ENCODE measurements at places on chromosomes 5 and 9.

- peak; percentile 32 for DNase-seq
Observed at GRCh38 chr5:116038817-116039216, 6.5 kb downstream of the ARL14EPL start.

DNA sequence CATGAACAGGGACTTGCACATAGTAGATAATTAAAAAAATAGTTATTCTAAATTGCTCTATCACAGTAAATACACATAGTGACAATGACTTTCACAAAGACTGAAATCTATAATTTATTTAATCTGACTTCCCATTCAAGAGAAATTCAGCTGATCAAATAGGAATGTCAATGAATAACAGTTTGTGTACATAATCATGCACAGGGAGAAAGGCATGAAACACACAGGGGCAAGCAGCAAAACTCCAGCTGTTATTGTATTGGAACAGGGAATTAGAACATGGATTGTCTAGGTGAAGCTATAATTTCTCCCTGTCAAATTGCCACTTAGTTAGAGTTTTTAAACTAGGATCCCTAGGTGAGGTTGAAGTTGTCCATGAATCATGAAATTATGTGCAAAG, 99.9 kb downstream of the HCN1 start:
- DNase-seq = no peak

- no peak for DNase-seq
Observed at GRCh38 chr5:77426670-77427069, 65.4 kb downstream of the WDR41 start.

- no peak for DNase-seq
Observed at GRCh38 chr5:172564188-172564587, 76.9 kb upstream of the NEURL1B start.

- DNase-seq = no peak
Observed at GRCh38 chr5:69184621-69185020, 4.8 kb upstream of the CENPH start.

DNA sequence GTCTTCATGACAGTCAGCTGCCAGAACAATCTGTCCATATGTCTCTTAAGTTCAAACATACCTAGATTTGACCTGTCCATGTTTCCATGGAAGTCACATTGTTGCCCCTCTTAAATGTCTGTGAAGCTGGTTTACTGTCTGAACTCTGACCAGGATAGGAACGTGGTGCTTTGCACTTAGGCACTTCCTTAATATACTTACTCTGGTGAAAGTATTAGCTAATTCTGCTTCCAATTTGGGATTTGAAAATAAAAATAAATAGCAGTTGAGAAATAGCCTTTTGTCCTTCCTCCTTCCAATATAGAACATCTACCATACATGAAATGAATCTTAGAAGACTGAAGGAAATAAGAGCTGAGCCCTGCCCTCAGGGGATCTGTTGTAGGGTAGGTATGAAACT, 524.5 kb upstream of the CLINT1 start:
- no peak for DNase-seq

GRCh38 chr9:90105773-90106172, 501.0 kb downstream of the GADD45G start:
- DNase-seq = no peak

DNA sequence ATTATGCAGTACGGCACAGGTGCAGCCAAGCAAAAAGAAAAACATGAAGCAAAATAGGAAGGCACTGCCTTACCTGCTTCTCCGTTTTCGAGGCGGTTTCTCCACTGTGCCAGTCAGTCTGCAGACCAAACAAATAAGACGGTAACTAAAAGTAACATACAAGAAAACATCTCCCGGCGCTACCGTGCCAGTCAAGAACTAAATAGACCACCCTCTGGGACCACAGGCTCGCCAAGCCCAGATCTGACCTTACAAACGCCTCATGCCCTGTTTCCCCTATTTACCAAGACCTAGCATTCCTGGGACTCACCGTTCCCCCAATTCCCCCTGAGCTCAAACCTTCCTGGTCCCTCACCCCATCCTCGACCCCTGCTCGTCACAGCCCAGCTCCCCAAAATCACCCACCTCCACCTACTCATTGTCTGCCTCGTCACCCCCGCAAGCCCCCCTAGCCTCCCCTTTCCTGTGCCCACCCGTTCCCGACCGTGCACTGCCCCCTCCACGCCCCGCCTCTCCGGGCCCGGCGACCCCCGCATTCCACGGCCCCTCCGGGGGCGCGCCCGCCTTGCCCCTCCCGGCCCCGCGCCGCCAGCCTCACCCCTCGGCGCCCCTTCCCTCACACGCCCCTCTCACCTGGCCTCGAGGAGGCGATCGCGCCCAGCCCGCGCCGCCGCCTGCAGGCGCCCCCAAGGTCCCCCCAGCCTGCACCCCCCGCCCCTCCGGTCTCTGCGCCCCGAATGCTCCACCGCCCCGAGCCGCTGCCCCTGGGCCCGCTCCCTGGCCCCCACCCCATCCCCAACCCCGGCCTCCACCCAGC, 560 bp downstream of the SCAI start:
- peak; percentile 28 for DNase-seq

DNA sequence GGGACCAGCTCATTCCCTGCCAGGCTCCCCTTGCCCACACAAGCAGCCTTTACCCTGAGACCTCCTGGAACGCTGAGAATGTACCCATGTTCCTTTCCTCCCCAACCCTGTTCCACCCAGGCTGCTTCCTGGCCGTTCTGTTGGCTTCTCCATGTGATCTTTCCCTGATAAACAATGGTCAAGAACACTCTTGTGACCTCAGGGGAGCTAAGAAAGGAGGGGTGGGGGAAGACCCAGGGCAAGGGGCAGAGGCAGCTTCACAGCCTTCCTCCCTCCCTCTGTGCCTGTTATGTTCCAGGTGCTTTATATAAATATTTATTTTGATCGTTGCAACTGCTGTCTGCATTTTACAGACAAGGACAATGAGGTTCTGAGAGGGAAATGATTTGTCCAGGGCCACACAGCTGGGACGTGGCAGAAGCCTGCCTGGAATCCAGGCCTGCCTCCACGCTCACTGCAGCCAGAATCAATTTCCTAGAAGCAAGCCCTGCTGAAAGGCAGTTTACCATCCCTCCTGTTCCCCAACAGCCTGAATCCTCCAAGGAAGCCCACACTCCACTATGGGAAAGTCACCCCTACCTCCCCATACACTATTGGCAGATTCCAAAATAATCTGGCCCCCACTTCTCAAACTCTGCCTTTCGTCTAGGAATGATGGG, 3.9 kb downstream of the SHROOM1 start:
- DNase-seq = no peak

DNA sequence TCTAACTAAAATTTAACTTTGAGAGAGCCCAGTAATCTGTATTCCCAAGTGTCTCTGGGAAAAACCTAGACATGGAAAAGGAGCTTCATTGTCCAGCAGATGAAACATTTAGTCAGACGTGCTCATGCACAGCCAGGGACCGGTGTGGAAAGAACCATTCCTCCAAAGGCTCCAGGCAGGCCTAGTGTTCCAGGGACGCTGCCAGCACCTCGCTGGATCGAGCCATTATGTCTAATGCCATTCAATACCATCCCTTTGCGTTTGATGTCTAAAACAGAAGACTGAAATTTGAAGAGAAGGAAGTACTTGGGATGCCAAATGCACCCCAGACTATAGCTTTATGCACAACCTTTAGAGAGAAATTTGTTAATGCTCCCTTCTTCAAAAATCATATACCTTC, 1.4 kb upstream of the CHSY3 start:
- DNase-seq = no peak

Measured in activated CD4-positive, alpha-beta T cell treated with anti-CD3 and anti-CD28 coated beads for 36 hours (primary cell).